ENCODE measurements at places on chromosomes 16 and 17. TPM values are rescaled to one million over a fixed set of nuclear protein-coding genes. Genes with fewer than 3 reads are reported as not detected.

RAB37 gene
- 0.17 TPM for total RNA-seq

WDR90 gene
- total RNA-seq, result 44.4 TPM

PFN1 gene
- total RNA-seq, result 2,339 TPM

C16orf46 gene
- 0.73 TPM for total RNA-seq

GAST gene
- total RNA-seq, result not detected

PLSCR3 gene
- 53.8 TPM for total RNA-seq

SLC6A4 gene
- total RNA-seq, result not detected

- no peak overlapping the region for H3K27ac ChIP-seq
- no peaks in the 10 kb centered on the region for H3K4me1 ChIP-seq
- peaks cover 97% of the 10 kb centered on the region for H3K27me3 ChIP-seq
- no peak for DNase-seq
- H3K36me3 ChIP-seq, result no peaks in the 10 kb centered on the region
Measured at GRCh38 chr17:79211061-79211770, 136.6 kb downstream of the ENGASE start.

- no peak overlapping the region for H3K4me3 ChIP-seq
- H3K27me3 ChIP-seq, result peaks cover 5% of the 10 kb centered on the region
- no peak for DNase-seq
- no peaks in the 10 kb centered on the region for H3K36me3 ChIP-seq
Measured at GRCh38 chr16:19936441-19936840, 51.8 kb upstream of the GPRC5B start.

DNA sequence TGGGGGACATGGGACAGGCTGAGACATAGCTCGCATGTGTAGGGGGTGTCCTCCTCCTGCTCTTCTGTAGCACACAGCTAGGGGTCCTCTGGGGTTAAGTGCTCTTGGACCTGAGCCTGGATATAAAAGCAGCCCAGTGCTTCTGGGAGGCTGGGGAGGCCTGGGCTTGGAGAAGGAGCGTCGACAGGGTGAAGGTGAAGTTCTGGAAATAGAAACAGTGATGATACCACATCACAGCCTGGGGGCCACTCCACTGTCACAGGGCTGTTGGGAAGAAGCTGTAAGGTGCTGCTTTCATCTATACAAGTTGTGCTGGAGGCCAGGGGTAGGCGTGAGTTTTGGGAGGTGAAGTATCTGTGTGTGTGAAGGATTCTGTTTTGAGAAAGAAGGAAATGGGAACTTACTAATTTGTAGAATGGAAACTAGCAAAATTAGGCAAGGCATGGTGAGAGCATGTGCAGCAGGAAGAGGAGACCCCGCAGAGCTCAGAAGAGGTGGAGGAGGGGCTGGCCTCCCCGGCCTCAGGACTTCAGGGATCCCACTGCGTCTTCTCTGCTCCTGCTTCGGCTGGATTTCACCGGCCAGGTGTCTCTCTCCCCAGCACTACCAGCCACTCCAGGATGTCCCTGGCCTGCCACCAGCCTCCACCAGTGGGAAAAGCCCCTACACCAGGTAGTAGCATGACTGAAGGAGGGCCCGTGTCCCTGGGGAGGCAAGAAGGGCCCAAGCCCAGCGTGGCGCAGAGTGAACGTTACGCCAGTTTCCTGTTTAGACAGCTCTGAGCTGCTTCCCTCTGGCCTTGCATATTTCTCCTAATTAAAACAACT, 19.4 kb downstream of the PLCG2 start:
- H3K27me3 ChIP-seq, result no peaks in the 10 kb centered on the region
- H3K4me1 ChIP-seq, result no peaks in the 10 kb centered on the region
- H3K36me3 ChIP-seq, result no peaks in the 10 kb centered on the region
- H3K27ac ChIP-seq, result no peak overlapping the region
- H3K4me3 ChIP-seq, result no peak overlapping the region
- DNase-seq, result no peak

GRCh38 chr17:81240761-81241160, 1.6 kb downstream of the NDUFAF8 start:
- no peak overlapping the region for H3K27ac ChIP-seq
- no peak for DNase-seq
- H3K36me3 ChIP-seq, result no peaks in the 10 kb centered on the region
- no peaks in the 10 kb centered on the region for H3K27me3 ChIP-seq

GRCh38 chr16:65671071-65671470, 549.2 kb upstream of the CDH11 start:
- no peaks in the 10 kb centered on the region for H3K36me3 ChIP-seq
- no peak for DNase-seq
- H3K4me1 ChIP-seq, result peaks cover 30% of the 10 kb centered on the region
- no peak overlapping the region for H3K27ac ChIP-seq
- H3K27me3 ChIP-seq, result no peaks in the 10 kb centered on the region

- no peaks in the 10 kb centered on the region for H3K36me3 ChIP-seq
- H3K4me3 ChIP-seq, result no peak overlapping the region
- no peak for DNase-seq
- H3K27ac ChIP-seq, result no peak overlapping the region
- H3K27me3 ChIP-seq, result no peaks in the 10 kb centered on the region
Measured at GRCh38 chr17:44959821-44960531, 8.1 kb downstream of the C1QL1 start.

- H3K4me3 ChIP-seq, result no peak overlapping the region
- no peak for DNase-seq
- H3K27me3 ChIP-seq, result no peaks in the 10 kb centered on the region
Measured at GRCh38 chr16:87722590-87723225, 43.1 kb downstream of the KLHDC4 start.

DNA sequence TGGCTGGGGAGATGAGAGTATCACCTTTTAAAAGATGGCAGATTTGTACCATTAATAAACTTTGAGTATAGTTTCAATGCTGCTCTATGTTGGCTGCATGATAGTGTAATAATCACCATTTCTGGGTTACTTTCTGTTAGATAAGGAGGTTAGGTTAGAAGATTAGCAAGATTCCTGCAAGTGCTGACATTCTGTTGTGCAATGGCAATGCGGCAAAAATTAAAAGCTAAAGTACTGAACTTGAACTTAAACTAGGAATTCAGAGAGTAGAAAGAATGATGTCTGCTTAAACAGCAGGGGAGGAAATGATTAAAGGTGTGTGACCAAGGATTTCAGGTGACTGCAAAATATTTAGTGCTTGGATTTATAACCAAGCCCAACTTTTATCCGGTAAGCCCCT, 399.8 kb upstream of the MON1B start:
- no peak overlapping the region for H3K27ac ChIP-seq
- no peaks in the 10 kb centered on the region for H3K36me3 ChIP-seq
- no peak overlapping the region for H3K4me3 ChIP-seq
- H3K4me1 ChIP-seq, result peaks cover 8% of the 10 kb centered on the region
- DNase-seq, result no peak

DNA sequence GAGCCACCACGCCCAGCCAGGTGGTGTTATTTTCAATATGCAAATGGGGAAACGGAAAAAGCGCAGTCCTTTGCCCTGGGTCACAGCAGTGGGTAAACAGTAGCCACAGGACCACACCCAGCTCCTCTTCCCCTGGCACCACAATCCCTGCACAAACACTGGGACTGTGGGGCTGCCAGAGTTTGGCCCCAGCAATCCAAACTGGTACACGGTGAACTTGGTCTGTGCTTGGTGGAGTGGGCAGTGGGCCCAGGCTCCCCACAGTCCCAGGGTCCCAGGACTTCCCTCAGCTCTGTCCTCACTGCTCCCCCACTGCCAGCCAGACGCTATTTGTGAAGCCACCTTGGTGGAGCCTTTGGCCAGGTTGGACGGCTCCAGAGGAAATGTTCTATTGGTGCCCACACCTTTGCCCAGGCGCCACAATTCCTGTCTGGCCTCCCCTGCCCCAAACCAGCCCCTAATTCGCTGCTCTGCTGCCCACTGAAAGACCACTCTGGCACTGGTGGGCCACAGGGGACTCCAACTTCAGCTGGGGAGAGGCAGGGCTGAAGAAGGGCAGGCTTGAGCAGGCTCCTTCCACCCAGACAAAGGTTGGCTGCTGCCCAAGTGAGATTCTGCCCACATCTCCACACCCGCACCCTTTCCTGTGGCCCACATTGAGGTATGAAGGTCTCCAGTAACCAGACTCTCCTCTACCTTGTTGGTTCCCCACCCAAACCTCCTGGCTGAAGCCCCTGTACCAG, 2.1 kb downstream of the CHAD start:
- H3K4me1 ChIP-seq, result peaks cover 10% of the 10 kb centered on the region
- H3K27ac ChIP-seq, result no peak overlapping the region
- H3K27me3 ChIP-seq, result no peaks in the 10 kb centered on the region
- H3K4me3 ChIP-seq, result no peak overlapping the region

Data from PC-3 (cell line).